Stimulated activated naive CD4-positive, alpha-beta T cell treated with Interleukin-2 at 50 U/mL for 16 hours (primary cell): ENCODE measurements at places on chromosomes 16 and 17.

DNA sequence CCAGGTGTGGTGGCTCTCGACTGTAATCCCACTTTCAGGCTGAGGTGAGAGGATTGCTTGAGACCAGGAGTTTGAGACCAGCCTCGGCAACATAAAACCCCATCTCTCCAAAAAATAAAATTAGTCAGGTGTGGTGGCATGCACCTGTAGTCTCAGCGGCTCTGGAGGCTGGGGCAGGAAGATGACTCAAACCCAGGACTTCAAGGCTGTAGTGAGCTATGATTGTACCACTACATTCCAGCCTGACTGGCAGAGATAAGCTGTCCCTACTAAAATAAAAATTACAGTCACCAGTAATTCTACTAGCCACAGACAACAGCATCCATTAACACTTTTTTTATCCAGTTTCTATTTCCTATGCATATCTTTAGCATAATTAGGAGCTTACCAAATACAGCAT is 176.3 kb downstream of the CPPED1 start:
- no peak for DNase-seq

- no peak for DNase-seq
These were observed 23.8 kb downstream of the EPN2 start for GRCh38 chr17:19260958-19261357.

DNA sequence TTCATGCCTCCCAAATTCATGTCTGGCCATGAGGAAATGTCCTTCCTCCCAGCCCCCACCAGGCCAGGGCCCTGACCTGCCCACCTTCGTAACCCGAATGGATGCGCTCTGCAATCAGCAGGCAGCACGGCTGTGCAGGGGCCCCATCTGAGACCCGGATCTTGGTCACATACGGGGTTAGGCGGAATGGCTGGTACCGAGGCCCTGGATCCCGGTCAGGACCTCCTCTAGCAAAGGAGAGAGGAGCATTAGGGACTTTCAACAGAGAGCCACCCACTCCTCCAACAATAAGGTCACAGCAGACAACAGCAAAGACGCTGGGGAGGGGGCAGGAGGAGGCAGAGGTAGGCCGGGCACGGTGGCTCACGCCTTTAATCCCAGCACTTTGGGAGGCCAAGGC is 3.6 kb downstream of the PER1 start:
- no peak for DNase-seq

GRCh38 chr16:66741950-66742808 is 9.2 kb downstream of the DYNC1LI2 start:
- DNase-seq, result no peak

DNA sequence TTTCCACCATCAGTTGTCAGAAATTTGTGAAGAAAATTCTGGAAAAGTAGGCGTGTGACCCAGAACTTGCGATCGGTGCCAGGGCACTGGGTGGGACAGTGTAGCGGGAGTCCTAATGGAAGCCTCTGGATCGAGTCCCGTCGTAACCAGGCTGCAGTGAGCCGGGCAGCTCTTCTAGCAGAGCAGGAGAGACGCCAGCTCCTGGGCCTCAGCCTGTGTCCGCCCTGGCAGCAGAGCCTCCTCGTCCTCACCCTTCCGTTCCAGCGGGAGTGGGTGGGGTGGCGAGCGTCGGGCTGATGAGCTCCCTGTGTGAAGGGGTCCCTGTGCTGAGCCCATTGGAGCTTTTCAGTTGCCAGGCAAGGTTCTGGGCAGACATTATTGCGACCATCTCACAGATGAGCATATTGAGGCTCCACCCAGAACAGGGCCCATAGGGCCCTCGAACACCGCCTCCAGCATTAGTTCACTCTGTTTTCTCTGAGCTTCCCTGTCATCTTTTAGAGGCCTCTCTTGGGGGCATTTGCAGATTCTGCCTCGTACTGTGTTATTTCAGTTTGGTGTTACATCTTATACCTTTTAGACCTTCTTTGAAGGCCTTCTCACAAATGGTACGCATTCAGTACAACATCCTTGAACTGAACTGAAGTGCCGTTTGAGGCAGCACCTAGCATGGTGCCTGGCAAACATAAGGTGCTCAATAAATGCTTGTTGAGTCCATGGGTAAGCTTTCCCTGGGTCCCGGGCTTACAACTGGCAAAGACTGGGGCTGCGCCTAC is 207.1 kb upstream of the CIBAR2 start:
- no peak for DNase-seq

GRCh38 chr17:50189550-50190292 is 11.7 kb downstream of the COL1A1 start:
- no peak for DNase-seq

GRCh38 chr17:76742958-76743357 is 5.0 kb downstream of the MFSD11 start:
- DNase-seq, result no peak

- no peak for DNase-seq
These were observed 46.4 kb upstream of the CDH13 start for GRCh38 chr16:82580298-82580890.

DNA sequence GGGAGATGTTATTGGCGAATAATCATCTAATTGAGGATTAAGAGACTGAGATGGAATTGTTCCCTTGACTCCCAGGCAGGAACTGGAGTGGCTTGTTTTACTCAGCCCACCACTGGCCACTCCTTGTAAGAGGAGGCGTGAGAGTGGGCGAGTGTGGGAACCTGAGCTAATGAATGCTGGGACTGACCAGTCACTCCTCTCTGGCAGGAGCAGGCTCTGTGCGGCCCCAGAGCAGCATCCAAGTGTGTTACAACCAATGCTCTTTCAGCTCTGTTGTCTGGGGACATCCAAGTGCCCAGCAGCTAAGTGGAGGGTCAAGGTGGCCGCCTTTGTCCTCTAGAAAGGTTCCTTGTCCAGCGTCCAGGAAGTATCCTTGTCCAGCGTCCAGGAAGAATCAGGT is 739.9 kb downstream of the CDH8 start:
- DNase-seq, result no peak

- DNase-seq, result no peak
These were observed 3.8 kb upstream of the PPL start for GRCh38 chr16:4940719-4941118.

DNA sequence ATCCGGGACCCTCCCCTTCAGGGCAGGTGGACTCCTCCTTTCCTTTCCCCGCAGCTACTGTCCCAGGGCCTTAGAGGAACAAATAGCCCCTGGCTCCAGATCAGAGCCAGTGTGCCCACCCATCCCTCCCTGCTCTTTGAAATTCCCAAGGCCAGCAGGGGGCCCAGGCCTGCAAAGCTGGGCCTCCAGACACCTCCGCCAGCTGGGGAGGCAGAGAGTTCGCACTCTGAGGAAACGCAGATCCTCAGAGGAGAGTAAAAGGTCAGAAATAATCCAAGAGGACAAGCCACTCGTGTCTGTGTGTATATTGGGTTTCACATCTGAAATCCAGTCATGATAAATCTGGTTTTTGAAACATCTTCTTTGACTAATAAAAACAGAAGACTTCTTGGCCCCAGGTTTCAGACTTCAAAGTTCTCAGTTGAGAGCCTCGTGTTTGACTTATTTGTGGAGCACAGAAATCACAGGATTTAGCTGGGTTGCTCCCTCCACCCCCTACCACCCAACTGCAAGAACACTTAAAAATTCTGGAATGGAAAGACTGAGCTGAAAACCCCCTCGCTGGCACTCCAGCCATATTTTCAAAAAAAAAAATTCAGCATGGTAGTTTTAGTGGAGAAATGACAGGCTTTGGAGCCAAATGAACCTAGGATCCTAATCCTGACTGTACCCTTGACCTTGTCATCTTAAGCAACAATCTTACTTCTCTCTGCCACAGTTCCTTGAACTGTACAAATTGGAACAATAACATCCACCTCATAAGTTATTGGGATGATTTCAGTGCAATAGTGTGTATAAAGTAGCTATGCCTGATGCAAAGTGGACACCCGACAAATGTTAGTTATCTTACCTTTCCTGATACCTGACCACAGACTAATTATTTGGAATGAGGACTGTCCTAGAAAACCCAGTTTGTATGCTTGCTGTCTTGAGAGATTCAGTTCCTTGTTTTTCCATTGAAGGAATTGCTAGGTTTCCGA is 44.5 kb upstream of the TBX2 start:
- no peak for DNase-seq

DNA sequence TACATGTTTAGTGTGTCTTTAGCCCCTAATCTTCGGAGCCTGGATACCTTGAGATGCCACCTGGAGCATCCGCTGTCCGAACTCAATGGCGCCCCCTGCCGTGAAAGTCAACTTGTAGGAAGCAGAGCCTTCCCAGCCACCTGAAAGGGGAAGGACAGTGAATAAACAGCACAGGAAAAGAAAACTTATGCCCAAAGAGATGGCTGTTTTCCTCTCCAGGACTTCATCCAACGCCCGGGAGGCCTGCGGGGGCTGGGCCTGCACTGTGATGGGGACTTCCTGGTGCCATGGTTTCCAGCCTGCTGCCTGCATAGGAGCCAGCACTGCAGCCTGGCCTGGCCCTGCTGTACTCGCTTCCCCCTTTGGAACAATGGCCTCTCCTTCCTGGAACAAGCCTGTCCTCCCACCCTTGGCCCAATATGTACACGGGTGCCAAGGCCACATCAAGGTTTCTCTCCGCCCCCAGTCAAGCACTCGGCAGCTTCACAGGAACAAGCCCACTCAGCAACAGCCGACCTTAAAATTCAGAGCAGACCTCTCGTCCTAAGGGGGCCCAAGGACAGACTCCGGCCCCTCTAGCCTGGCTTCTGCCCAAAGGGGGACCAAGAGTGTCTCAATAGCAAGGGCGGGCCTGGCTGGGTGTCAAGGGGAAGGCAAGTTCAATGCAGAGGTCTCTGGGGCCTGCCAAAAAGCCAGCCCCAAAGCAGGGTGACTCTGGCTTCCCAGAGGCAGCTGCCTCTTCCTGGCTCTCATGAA is 4.5 kb upstream of the UNC13D start:
- peak; percentile 80 for DNase-seq

- DNase-seq, result no peak
These were observed 47.7 kb downstream of the ADAMTS18 start for GRCh38 chr16:77386831-77387814.

- no peak for DNase-seq
These were observed 12.1 kb downstream of the ZFP1 start for GRCh38 chr16:75160386-75160785.

- no peak for DNase-seq
These were observed 55.9 kb upstream of the SREBF1 start for GRCh38 chr17:17892731-17893130.

- no peak for DNase-seq
These were observed 14.0 kb downstream of the ERN1 start for GRCh38 chr17:64115822-64116534.

- DNase-seq, result no peak
These were observed 366.5 kb downstream of the SEC14L1 start for GRCh38 chr17:77507111-77507885.

- no peak for DNase-seq
These were observed 81.6 kb upstream of the LGALS9 start for GRCh38 chr17:27549251-27549893.

DNA sequence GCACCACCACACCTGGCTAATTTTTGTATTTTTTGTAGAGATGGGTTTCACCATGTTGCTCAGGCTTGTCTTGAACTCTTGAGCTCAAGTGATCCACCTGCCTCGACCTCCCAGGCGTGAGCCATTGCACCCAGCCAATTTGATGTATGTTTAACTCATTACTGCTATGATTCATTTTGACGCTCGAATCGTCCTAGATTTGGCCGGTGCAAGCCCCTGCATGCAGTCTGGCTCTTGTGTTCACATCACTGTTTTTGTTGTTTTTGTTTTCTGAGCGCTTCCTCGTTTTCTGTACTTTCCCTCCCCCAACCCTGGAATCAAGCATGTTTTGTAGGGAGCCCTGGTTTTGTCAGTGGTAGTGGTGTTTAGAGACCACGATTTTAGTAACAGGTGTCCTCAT is 7.8 kb upstream of the DUS1L start:
- no peak for DNase-seq

DNA sequence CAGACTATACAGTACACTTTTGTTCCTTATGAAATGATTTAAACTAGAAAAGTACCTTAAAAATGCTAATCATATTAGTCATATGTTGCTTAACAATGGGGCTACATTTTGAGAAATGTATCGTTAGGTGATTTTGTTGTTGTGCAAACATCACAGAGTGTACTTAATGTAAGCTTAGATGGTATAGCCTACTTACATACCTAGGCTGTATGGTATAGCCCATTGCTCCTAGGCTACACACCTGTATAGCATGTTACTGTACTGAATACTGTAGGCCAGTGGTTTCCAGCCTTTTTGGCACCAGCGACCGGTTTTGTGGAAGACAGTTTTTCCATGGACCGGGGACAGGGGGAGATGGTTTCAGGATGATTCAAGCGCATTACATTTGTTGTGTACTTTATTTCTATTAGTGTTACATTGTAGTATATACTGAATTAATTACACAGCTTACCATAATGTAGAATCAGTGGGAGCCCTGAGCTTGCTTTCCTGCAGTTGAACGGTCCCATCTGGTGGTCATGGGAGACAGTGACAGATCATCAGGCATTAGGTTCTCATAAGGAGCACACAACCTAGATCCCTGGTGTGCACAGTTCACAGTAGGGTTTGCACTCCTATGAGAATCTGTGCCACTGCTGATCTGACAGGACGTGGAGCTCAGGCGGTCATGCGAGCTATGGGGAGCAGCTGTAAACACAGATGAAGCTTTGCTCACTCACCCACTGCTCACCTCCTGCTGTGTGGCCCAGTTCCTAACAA is 35.0 kb upstream of the MRC2 start:
- DNase-seq, result no peak

- no peak for DNase-seq
These were observed 25.8 kb downstream of the SMTNL2 start for GRCh38 chr17:4610162-4610561.

- DNase-seq, result no peak
These were observed 8.2 kb upstream of the CIITA start for GRCh38 chr16:10868596-10869469.

DNA sequence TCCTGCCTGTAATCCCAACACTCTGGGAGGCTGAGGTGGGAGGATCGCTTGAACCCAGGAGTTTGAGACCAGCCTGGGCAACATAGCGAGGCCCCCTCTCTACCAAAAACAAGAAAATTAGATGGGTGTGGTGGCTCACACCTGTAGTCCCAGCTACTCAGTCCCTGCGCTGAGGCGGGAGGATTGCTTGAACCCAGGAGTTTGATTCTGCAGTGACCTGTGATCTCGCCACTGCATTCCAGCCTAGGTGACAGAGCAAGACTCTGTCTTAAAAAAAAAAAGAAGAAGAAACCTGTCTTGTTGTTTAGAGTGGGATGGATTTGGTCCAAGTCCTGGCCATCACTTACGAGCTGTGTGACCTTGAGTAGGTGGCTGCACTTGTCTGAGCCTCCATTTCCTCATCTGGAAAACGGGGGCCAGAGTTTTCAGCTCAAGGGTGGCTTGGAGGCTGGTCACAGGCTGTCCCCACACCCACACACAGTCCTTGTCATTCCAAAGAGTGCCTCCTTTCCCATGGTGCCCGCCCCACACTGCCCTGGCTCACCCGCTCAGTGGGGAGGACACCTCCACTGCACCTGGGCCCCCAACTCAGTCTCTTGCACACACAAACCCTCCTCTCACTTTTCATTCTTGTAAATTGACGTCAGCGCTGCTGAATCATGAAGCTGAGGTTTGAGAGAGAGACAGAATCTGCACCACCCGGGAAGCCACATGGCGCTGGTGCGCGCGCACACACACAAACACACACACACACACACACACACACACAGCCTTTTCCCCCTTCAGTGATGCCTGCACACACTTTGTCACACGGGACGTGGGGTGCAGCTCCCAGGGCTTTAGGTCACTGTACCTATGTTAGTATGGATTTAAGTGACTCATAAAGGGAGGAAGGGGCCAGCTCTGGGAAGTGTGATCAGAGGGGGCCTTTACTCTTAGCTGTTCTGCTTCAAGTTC is 4.2 kb downstream of the SOCS1 start:
- DNase-seq, result peak; percentile 74

- no peak for DNase-seq
These were observed 9.6 kb upstream of the CHP2 start for GRCh38 chr16:23745263-23745662.
